A549 treated with CpdA at 1 μM for 4 hours (cell line): ENCODE measurements at places on chromosomes 7 and 10. TPM values are rescaled to one million over a fixed set of nuclear protein-coding genes. Genes with fewer than 3 reads are reported as not detected.

DLX6 gene
- total RNA-seq = 0.20 TPM in 1 of 5 replicates, not detected in the others

ABCB4 gene
- total RNA-seq = 0.03 to 0.17 TPM in 2 of 5 replicates, not detected in the others

ALKBH4 gene
- 9.0 to 13.3 TPM (median 11.9 TPM) in 5 replicates for total RNA-seq

SLC37A3 gene
- total RNA-seq = 23.3 to 28.3 TPM (median 27.5 TPM) in 5 replicates

ADCYAP1R1 gene
- 0.02 to 0.05 TPM (median 0.04 TPM) in 4 of 5 replicates, not detected in the other for total RNA-seq

MORN4 gene
- 3.7 to 9.1 TPM (median 7.8 TPM) in 5 replicates for total RNA-seq

TES gene
- total RNA-seq = 47.5 to 65.9 TPM (median 54.0 TPM) in 5 replicates

TMEM270 gene
- 0.17 to 0.23 TPM (median 0.20 TPM) in 3 of 5 replicates, not detected in the others for total RNA-seq

CDK1 gene
- total RNA-seq = 83.6 to 107 TPM (median 92.5 TPM) in 5 replicates
